Activated naive CD8-positive, alpha-beta T cell treated with anti-CD3 and anti-CD28 coated beads, Interleukin-2, amount 50 U/mL, for 24 hours (primary cell): ENCODE measurements at places on chromosomes 6 and 20.

DNA sequence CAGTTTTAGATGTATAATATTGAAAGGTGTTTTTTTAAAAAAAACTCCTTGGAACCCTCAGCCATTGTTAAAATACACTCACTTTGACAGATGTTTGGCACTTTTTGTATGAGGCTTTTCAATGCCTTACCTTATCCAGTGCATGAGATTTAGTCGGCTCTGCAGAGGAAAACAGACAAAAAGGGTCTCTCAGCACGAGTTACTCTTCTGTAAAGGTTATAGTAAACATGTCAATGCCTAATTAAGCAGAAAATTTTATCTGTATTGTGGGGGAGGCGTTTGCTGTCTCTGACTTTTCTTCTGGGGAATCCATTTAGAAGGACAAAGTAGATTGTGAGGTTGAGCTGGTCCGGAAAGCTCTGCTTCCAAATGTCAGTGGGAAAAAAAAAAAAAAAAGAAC lies 278.3 kb downstream of the TSHZ2 start:
- H3K27me3 ChIP-seq, result peaks cover 6% of the 10 kb centered on the region
- DNase-seq, result no peak
- H3K36me3 ChIP-seq, result peaks cover 3% of the 10 kb centered on the region
- H3K27ac ChIP-seq, result no peak overlapping the region
- H3K4me1 ChIP-seq, result no peaks in the 10 kb centered on the region

DNA sequence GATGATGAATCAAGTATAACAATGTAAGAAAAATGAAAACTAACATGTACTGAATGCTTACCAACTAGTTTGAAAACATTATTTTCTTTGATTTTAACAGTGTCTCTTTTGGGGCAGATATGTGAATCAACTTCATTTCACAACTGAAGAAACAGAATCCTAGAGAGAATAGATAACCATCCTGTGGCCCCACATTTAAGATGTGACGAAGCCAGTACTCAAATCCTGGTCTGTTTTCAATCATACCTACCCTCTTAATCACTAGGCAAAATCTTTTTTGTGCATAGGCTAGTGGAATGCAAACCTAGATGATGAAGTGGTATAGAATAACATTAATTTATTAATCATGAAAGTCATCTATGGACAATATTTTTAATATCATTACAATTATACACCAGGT lies 371.6 kb upstream of the EPHA7 start:
- no peaks in the 10 kb centered on the region for H3K4me1 ChIP-seq
- no peak for DNase-seq
- H3K27me3 ChIP-seq, result no peaks in the 10 kb centered on the region
- H3K27ac ChIP-seq, result no peak overlapping the region
- no peaks in the 10 kb centered on the region for H3K36me3 ChIP-seq

- H3K27ac ChIP-seq, result no peak overlapping the region
- DNase-seq, result no peak
- H3K4me1 ChIP-seq, result peaks cover 6% of the 10 kb centered on the region
- H3K36me3 ChIP-seq, result no peaks in the 10 kb centered on the region
- H3K4me3 ChIP-seq, result no peak overlapping the region
Measured at GRCh38 chr20:43529051-43529450, 21.6 kb downstream of the L3MBTL1 start.

GRCh38 chr6:6438286-6438685 lies 117.8 kb upstream of the F13A1 start:
- no peak overlapping the region for H3K4me3 ChIP-seq
- DNase-seq, result no peak
- no peak overlapping the region for H3K27ac ChIP-seq
- H3K4me1 ChIP-seq, result no peaks in the 10 kb centered on the region
- H3K36me3 ChIP-seq, result peaks cover 2% of the 10 kb centered on the region

DNA sequence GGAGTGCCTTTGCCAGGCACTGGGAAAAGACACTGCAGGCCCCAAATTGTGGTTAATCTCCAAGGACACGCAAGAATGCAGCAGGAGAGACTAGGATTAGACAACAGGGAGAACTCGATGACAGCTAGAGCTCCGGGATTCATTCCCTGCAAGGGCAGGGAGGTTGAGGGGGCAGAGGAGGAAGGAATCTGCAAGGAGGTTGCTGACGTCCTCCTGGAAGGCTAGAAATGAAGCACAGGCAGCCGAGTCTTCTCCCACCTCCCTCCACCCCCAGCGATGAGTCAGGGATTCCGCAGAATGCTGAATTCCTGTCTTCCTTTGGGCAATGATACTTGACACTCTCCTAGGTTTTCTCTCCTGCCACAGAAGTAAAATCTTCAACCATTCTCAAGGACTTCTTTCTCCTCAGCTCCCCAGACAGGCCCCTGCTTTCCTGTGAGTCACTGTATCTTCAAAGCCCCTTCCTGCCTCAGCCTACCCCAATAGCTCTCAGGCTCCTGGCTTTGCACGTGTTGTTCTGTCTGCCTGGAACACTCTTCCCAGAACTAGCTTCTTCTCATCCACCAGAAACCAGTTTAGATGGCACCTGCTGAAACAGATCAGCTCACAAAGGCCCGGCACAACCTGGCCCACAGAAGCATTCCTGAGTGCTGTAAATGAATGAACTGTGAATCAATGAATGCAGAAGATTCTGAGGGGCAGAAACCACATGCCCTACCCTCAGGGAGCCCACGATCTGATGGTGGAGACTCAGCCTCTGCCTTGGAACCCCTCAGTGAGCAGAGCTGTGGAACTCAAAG lies 85.6 kb downstream of the MRPL14 start:
- H3K36me3 ChIP-seq, result no peaks in the 10 kb centered on the region
- no peak overlapping the region for H3K4me3 ChIP-seq
- H3K27ac ChIP-seq, result no peak overlapping the region
- no peak for DNase-seq
- peaks cover 8% of the 10 kb centered on the region for H3K4me1 ChIP-seq

- H3K27ac ChIP-seq, result no peak overlapping the region
- DNase-seq, result no peak
- H3K27me3 ChIP-seq, result no peaks in the 10 kb centered on the region
- H3K36me3 ChIP-seq, result no peaks in the 10 kb centered on the region
Measured at GRCh38 chr6:147724454-147724853, 216.0 kb downstream of the SAMD5 start.

- no peaks in the 10 kb centered on the region for H3K36me3 ChIP-seq
- no peak overlapping the region for H3K27ac ChIP-seq
- DNase-seq, result no peak
- no peak overlapping the region for H3K4me3 ChIP-seq
- H3K27me3 ChIP-seq, result peaks cover 4% of the 10 kb centered on the region
- peaks cover 9% of the 10 kb centered on the region for H3K4me1 ChIP-seq
Measured at GRCh38 chr20:50261471-50262212, 71.0 kb downstream of the CEBPB start.

GRCh38 chr6:168703990-168704389 lies 263.0 kb downstream of the SMOC2 start:
- H3K4me1 ChIP-seq, result no peaks in the 10 kb centered on the region
- H3K4me3 ChIP-seq, result no peak overlapping the region
- no peaks in the 10 kb centered on the region for H3K36me3 ChIP-seq
- no peak overlapping the region for H3K27ac ChIP-seq
- DNase-seq, result no peak

DNA sequence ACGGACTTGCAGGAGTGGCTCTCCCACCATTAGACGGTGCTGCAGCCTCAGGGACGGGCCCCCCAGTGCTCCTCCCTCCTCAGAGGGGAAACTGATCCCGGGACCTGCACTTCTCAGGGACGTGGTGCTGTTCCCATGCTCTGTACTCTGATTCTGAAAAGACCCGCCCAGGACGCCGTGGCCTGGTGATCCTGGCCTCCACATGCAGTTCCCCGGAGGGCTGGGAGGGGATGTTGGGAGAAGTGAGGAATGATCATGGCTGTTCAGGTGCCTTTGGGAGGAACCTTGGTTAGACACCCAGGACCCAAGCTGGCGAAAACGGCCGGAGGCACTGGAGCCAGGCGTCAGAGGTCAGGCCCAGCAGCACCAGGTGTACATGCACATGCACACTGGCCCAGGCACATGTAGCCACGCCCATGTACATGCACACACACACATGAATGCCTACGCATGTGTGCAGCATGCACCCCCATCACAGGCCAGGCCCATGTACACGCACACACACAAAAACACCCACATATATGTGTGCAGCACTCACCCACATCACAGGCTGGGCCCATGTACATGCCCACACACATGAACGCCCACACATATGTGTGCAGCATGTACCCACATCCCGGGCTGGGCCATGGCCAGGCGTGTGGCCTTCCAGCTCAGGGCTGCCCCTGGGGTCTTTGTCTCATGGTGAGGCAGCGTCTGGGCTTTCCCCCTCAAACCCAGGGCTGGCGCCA lies 52.6 kb upstream of the DACT2 start:
- DNase-seq, result no peak
- peaks cover 5% of the 10 kb centered on the region for H3K27me3 ChIP-seq
- no peaks in the 10 kb centered on the region for H3K36me3 ChIP-seq
- H3K4me1 ChIP-seq, result peaks cover 5% of the 10 kb centered on the region

DNA sequence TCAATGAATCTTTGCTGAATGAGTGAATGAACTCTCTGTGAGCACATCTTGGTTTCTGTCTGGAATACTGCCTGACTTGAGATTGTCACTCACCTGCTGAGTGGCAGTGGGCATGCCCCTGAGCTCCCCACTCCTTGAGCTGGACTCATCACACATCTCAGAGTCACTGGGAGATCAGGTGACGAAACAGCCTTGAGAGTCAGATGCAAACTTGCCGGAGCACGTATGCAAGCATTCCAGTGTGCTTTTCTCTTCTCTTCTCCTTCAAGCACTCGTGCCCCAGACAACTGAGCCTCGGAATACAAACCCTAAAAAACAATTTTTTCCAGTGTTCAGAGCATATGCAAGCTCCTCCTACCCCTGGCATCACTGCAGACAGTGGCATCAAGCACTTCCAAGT lies 9.4 kb upstream of the BMP7 start:
- H3K4me1 ChIP-seq, result no peaks in the 10 kb centered on the region
- DNase-seq, result no peak
- H3K36me3 ChIP-seq, result no peaks in the 10 kb centered on the region
- peaks cover 13% of the 10 kb centered on the region for H3K27me3 ChIP-seq
- H3K27ac ChIP-seq, result no peak overlapping the region
- no peak overlapping the region for H3K4me3 ChIP-seq

DNA sequence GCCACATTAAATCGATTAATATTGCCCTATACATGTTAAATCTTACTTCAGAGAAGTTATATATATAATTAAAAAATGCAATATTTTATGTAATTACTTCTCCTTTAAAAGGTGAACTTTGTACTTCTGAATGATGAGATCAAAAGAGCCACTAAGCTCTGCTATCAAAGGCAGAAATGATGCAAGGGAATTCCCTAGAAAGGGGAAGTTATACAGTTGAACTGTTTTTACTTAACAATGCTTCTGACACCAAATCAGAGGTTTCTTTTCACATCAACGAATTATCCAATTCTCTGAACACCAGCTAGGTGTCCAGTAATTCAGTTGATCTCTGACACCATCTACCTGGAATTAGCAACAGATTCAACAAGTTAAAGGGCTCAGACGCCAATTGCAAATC lies 319.9 kb upstream of the TSHZ2 start:
- H3K27me3 ChIP-seq, result no peaks in the 10 kb centered on the region
- no peak overlapping the region for H3K27ac ChIP-seq
- DNase-seq, result no peak

DNA sequence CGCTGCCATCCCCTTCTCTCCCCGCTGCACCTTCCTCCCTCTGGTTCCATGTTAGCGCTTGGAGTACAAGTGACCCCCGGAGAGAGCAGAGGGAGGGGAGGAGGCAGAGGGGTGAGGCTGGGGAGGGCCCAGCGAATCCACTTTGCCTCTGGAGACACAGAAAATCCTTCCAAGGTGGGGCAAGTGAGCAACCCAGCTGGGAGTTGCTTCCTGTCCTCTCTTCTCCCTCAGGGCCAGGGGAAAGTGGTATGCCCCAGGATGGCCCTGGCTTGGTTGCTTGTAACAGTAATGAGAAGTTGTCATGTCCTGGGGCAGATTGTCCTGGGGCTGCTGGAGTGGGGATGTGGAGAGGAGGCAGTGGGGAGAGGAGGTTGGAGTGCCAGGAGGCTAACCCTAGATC lies 691 bp upstream of the ANGPT4 start:
- H3K27ac ChIP-seq, result no peak overlapping the region
- H3K36me3 ChIP-seq, result no peaks in the 10 kb centered on the region
- DNase-seq, result no peak
- no peak overlapping the region for H3K4me3 ChIP-seq
- no peaks in the 10 kb centered on the region for H3K4me1 ChIP-seq
